ENCODE measurements at places on chromosomes 7 and 10.

GRCh38 chr7:135235841-135236240, 2.2 kb downstream of the STRA8 start:
- no peak for DNase-seq

DNA sequence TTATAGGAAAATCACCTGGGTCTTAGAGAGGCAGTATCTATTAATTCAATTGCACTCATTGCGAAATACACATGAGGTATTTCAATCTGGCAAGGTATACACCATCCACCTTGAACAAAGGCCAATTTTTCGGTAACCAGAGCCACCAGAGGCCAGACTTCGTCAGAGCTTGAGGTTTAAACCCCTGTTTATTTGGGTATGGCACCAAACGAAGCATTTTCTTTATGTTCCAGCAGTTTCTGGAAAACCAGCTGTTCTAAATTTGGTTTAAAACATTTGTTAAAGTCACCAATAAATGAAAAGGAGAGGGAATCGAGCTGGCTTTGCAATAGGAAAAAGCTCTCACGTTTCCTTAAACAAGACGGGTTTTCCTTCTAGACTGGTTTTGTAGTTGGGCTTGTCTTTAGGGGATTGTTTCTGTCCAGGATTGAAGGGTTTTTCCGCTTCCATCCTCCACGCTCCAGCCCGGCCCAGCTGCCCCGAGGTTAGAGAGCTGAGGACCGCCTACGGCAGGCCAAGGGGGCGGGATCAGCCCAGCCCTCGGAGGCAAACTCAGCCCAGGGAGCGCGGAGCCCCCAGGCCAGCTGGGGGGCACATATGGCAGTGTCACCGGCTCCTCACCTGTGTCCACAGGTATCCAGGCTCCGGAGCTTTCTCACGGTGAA, 539.4 kb upstream of the MGMT start:
- DNase-seq = no peak

DNA sequence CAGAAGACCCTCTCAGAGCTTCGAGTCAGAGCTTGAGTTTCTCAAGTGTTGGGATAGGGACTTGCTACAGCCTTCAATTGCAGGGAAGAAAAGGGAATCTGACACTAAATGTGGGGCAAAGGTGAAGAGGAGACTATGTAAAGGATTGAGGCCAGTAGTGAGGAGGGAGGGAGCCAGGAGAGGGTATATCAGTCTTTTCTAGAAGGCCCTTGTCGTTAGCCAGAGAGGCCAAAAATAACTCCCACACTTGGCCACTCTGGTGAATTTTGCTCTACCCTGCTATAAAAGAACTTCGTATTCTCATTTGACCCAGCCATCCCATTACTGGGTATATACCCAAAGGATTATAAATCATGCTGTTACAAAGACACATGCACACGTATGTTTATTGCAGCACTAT, 162.0 kb downstream of the MDFIC start:
- DNase-seq = no peak

GRCh38 chr7:16604054-16604453, 41.5 kb downstream of the ANKMY2 start:
- no peak for DNase-seq

- no peak for DNase-seq
These were observed 124.5 kb downstream of the SEMA3E start for GRCh38 chr7:83524277-83525075.

GRCh38 chr7:52592698-52593097, 442.7 kb upstream of the POM121L12 start:
- no peak for DNase-seq

DNA sequence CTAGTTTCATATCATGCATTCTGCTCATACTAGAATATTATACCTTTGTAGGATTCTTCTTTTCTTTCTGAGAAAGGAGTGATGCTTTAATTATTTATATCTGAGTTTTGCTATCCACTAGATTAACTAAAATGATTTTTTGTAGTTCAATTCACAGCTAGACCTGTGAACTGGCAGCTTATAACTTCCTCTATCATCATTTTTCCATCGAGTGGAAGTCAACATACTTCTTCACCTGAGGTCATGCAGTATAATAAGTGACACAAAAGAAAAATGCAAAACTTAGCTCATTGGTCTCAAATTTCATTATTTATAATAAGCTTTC, 8.0 kb downstream of the LRRN3 start:
- no peak for DNase-seq

GRCh38 chr10:125694883-125695282, 11.9 kb upstream of the TEX36 start:
- no peak for DNase-seq

DNA sequence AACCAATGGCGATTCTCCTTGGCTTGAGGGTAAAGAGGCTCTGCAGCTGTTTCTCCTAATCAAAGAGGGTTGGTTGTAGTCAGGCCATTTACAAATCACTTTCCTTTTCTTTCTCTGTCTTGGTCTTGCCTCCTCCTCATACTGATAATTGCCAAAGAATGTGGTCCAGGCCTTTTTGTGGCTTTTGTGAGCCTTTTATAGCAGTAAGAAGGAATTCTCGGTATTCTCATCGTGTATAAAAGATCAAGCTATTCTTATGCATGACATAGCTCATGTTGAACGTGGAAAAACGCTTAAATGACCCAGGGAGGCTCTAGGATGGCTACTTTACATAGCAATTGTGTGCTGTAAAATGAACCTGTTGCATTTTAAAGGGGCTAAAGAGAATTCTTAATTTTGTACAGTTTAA, 62.6 kb downstream of the RBM20 start:
- DNase-seq = no peak

DNA sequence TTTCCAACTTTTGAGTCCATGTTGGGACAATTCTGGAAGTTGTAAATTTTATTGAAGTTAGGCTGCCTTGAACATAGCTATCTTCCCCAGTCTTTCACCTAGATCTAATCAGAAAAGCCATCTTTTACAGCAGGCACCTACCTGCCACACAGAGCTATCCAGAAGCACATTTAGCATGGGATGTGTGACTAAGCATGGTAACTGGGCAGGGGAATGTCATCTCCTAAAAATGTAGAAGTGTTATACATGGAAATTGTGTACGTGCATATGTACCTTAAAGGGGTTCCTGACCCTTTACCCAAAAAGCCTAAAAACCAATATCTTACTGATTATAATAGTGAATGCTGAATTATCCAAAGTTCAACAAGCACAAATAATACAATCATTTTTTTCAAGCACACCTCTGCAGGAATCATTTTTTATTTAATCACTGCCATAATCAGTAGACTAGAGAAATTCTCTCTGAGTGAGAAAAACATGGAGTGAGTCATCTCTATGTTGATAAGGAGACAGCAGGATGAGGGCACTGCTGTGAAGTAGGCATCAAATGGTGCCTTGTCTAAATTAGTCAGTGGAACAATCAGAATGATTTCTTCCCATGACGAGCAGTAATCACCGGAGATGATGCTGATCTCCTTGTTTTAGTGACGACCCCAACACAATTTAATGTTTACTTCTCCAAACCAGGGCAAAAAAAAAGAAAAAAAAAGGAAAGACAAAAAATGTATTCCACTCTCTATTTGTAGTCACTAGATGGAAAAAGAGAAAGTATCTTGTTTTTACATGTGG, 75.9 kb downstream of the SORBS1 start:
- DNase-seq = no peak

DNA sequence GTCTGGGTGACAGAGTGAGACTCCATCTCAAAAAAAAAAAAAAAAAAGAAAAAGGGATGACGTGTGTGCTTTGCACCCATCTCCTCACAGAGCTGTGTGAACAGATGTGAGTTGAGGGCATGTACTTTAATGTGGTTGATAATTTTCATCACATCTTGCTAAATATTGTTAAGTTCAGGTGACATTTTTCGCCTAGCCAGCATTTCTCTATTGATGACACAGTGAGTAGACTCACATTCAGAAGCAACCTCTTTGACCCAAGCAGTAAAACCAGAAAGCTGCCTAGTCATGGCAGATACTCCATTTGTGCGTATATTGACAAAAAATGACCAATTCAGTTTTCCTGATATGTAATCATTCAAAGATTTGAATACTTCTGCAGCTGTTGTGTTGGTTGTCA, 126.0 kb downstream of the ATRNL1 start:
- DNase-seq = no peak

- DNase-seq = no peak
These were observed 25.6 kb downstream of the PYROXD2 start for GRCh38 chr10:98389398-98389797.

- no peak for DNase-seq
These were observed 47.0 kb upstream of the EPC1 start for GRCh38 chr10:32393911-32394310.

GRCh38 chr10:34908481-34908880, 93.4 kb upstream of the PARD3 start:
- DNase-seq = no peak

Measured in esophagus squamous epithelium (tissue), 5 donors.